Right cardiac atrium (tissue), 5 donors: ENCODE measurements at places on chromosomes 11 and 22. TPM values are rescaled to one million over a fixed set of nuclear protein-coding genes. Genes with fewer than 3 reads are reported as not detected.

DNA sequence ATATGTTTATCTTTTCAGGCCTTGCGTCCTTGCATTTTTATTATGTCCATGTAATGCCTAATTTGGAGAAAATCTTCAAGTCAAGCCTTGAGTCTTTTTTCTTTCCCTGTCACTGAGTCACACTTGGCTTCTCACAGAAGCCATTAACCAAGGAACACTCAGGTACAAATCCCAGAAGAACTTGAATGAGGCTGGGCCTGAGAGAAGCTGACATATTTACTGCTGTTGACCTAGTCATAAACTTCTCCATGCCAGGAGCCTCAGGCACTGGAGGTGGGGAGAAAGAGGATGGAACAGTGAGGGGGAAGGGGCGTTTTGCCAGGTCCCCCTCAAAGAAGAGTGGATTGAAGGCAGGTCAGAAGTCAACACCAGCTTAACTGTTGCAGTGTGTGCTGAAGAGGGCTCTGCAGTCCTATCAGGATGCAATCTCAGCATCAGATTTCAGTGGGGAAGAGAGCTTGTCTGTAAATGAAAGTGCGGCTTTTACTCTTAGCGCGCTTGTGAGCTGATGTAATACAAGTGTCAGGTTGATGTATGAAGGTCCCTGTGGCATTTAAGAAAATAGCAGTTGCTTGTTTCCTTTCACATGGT lies 526.0 kb downstream of the ETS1 start:
- no peak for DNase-seq

The OVOL1 gene
- not detected for total RNA-seq

The CHRM4 gene
- not detected for total RNA-seq

DNA sequence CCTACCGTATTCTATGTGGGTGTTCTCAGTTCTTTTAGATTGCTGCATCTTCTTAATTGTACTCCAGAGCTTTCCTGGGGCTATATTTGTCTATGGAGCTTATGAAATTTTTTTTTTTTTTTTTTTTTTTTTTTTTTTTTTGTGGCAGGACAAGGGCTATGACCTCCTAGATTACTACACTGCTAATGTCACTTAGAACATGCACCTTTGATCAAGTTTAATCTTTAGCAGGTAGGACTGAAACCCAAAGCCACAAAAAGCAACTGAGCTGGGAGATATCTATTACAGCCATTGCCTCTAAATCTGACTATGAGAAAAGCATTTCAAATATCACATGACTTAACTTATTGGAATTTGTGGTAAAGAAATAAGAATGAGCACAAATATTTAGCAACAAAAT lies 21.7 kb upstream of the ABTB2 start:
- no peak for DNase-seq

- DNase-seq, result no peak
These were observed 6.6 kb upstream of the PLXNB2 start for GRCh38 chr22:50314081-50314454.

The F2 gene
- not detected for total RNA-seq

DNA sequence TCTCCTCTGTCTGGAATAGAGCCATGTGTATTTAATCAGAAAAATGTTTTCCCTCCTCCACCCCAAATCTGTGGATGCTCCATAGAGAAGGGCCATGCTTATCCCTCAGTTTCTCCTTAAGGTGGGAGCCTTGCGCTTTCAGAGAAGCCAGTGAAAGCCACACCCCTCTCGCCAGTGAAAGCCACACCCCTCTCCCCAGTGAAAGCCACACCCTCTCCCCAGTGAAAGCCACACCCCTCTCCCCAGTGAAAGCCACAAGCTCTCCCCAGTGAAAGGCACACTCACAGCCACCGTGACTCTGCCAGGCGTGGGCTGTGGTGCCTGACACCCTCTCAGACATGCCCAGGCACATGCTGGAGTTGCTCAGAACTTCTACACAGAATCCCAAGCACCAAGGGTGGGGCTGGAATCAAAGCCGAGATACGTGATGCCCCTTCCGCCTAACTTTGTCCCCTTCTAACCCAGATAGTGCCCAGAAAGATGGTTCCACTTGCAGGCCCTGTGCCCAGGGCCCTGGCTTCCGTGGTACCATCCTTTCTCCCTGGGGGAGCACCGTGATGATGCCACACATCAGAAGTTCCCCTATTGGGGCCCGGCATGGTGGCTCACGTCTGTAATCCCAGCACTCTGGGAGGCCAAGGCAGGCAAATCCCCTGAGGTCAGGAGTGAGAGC lies 16.5 kb upstream of the PRR5 start:
- DNase-seq, result peak; percentile 67

The BIRC2 gene
- 33.6 TPM for total RNA-seq

DNA sequence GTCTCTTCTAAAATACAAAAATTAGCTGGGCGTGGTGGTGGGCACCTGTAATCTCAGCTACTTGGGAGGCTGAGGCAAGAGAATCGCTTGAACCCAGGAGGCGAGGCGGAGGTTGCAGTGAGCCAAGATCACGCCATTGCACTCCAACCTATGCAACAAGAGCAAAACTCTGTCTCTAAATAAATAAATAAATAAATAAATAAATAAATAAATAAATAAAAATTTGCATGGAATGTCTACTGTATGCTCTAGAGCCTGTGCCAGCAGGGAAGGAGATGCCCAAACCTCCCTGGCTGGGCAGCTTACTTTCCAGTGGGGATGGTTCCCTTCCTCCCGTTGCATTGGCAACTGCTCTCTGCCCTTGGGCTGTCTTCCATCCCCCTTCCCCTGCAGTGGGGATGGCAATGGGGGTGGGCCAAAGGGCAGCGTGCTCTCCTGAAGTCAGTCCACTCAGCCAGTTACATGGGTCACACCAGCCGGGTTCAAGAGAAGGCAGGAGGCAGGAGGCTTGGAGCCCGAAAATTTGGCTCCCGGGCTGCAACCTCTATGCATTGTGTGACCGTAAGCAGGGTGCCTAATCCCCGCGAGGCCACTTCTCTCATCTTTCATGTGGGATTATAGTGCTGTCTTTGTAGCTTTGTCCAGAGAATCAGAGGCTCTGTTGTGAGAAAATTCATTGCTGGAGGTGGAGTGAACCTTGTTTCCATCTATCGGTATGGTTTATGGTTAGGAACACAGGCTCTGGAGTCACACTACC lies 1.4 kb upstream of the LRRC10B start:
- DNase-seq, result no peak

The FDXACB1 gene
- 1.7 TPM for total RNA-seq

DNA sequence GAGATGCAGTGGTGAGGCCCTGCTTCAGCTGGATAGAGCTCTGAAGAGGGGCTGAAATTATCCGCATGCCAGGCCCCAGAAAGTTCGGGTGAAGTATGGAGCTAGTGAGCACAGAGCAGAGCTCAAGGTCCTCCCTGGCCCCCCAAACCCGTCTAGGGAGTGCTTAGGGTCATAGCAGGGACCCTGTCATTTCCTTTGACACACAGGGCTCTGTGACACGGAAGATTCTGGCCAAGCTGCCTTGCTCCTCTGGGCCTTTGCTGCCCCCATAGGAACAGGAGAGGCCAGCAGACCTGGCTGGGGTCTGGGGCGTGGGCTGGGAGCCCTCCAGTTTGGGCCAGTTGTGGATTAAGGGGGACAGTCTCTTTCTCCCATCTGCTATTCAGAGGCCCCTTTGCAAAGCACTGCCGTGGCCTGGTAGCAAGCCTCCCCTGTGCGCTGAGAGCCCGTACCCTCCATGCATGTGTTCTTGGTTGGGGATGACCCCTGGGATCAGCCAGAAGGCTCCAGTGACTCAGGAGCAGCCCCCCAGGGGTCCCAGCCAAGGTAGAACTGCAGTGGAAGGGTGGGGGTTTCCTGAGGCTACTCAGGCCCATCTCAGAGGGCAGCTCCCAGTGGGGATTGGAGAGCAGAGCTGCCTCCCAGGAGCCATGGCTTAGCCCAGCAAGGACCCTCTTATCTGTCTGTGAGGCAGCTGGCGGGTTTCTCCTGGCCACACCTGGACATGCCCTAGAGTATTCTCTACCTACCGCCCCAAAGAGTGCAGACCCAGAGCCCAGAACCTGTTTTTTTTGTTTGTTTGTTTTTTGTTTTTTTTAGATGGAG lies 42.3 kb downstream of the RNF141 start:
- DNase-seq, result no peak

The DGCR6 gene
- 6.3 TPM for total RNA-seq

The SCGB1C1 gene
- not detected for total RNA-seq

- peak; percentile 62 for DNase-seq
These were observed 668 bp downstream of the MADD start for GRCh38 chr11:47270331-47271271.
